Breast epithelium (tissue), 4 donors: ENCODE measurements at places on chromosomes 6 and 20.

- peak; percentile 55 for DNase-seq
These were observed 129.9 kb downstream of the LPA start for GRCh38 chr6:160534050-160534696.

- DNase-seq, result no peak
These were observed 45.5 kb upstream of the SUPT3H start for GRCh38 chr6:45423111-45423823.

DNA sequence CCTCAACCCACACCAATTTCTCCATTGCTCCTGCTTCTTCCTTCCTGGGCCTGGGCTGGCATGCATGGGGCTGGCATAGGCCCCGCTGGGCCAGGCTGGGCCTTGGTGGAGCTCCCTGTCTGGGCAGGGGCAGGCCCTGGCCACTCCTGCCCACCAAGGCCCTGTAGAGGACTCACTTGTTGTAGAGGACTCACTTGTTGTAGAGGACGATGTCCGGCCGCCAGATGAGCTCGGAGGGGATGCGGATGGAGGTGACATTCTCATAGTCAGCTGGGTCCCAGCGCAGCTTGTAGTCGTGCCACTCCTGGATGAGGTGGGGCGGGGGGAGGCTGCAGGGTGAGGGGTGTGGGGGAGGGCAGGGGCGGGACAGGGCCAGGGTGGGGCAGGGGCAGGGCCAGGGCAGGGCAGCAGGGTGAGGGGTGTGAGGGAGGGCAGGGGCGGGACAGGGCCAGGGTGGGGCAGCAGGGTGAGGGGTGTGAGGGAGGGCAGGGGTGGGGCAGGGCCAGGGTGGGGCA is 5.3 kb downstream of the CHRNA4 start:
- no peak for DNase-seq

GRCh38 chr6:73504160-73504559 is 16.7 kb downstream of the EEF1A1 start:
- DNase-seq, result no peak

- no peak for DNase-seq
These were observed 106.6 kb upstream of the SNX9 start for GRCh38 chr6:157716251-157716995.
